ENCODE measurements at places on chromosomes 2 and 18.

DNA sequence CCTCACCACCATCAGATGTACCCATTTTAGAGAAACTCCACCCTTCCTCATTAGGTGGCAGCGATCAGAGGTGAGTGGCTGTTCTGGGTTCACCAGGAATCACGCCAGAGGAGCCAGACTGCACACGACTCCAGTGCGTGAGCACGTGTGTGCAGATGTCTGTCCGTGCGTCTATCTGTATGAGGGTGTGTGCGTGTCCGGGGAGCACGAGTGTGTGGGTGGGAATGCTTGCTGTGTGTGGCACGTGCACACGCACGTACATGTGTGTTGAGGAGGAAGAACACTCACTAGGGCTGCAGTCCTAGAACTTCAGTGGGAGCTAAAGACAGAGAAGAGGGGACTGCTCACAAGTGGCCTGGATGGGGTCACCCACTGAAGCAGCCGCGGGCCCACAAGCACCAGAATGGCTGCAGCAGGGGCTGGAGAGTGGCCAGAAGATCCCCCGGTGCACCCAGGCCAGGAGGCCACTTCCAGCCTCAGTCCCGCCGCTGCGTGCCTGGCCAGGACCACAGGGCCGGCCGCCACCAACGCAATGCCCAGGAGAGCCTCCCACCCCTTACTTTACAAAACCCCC, 13.9 kb downstream of the HDAC4 start:
- DNase-seq, result no peak

GRCh38 chr2:28652217-28652616, 99.4 kb upstream of the PPP1CB start:
- no peak for DNase-seq

DNA sequence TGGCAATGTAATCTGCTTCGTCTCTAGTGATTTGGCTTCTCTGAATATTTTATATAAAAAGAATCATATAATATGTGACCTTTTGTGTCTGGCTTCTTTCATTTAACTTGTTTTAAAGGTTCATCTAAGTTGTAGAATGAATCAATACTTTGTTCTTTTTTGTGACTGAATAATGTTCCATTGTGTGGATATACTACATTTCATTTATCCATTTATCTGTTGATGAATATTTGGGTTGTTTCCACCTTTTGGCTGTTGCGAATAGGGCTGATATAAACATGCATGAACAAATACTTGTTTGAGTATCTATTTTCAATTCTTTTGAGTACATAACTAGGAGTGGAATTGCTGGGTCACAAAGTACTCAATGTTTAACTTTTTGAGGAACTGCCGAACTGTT, 63.8 kb upstream of the TNP1 start:
- no peak for DNase-seq

DNA sequence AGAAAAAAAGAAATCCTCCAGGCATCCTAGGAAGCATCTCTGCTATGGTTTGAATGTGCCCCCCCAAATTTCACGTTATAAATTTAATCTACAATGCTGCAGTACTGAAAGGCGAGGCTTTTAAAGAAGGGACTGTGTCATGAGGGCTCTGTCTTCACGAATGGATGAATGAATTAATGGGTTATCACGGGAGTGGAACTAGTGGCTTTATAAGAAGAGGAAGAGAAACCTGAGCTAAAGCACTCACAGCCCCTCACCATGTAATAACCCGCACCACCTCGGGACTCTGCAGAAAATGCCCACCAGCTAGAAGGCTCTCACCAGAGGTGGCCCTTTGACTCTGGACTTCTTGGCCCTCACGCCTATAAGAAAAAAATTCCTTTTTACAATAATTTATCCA, 27.6 kb downstream of the RNU4ATAC start:
- no peak for DNase-seq

DNA sequence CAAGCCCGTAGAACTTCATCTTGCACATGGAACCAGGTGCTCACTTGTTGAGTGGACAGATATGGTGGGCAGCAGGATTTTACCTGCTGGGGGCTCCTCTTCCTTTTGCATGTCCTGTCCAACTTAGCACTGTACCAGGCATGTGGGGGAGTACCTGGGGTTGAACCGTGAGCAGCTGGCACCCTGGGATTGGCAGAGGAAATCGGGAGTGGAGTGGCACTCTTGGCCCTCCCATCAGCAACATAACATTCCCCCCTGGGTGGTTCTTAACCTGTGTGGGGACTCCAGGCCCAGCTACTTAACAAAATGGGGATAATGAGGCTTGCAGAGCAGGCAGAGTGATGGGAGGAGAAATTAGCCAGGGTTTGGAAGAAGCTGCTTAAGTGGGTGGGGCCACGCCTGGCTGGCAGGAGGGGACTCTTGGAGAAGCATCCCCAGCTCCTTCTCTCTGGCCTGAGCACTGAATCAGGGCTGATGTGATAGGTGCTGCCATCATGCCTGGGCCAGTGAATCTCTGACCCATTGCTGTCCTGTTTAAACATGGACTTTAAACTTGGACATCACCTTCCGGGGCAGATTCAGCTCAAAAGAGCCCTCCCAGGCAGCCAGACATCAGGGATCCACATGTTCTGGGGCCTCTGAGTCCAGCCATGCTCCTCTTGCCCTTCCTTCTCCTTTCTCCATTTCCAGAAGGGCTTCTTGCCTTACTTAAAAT, 15.5 kb downstream of the FOSL2 start:
- DNase-seq, result no peak

DNA sequence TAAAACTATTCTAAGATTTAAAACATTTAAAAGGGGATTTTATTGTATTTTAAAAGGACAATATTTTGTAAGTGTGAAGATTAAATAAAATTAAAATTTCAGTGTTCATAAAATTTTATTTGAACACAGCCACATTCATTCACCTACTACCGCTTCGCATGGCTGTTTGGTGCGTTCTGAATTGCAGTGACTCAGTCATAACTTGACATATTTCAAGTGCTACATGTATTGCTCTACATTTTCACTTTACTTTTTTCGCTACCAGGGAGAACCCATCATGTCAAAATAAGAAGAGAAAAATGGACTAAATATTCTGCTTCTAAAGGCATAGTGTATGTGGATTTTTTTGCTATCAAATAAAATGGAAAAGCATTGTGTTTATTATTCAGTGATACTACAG, 8.7 kb downstream of the PTH2R start:
- no peak for DNase-seq

- no peak for DNase-seq
Observed at GRCh38 chr2:218999021-218999880, 6.0 kb upstream of the CRYBA2 start.

DNA sequence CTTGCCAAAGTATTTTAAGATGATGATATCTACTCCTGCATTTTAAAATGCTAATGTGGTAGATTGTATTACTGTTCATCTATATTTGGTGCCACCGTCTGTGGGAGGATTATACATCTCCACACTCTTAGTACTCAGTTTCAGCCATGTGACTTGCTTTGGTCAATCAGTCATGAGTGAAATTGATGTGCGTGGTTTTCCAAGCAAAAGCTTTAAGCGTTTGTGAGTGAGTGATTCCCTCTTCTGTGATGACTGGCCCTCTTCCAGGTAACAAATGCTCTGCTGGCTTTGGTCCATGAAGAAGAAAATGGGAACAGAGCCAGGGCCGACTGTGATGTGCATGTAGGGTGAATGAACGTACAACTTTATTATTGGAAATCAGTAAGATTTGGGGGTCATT, 330.4 kb downstream of the LPIN1 start:
- no peak for DNase-seq

GRCh38 chr2:6782517-6783237, 83.0 kb downstream of the CMPK2 start:
- no peak for DNase-seq

DNA sequence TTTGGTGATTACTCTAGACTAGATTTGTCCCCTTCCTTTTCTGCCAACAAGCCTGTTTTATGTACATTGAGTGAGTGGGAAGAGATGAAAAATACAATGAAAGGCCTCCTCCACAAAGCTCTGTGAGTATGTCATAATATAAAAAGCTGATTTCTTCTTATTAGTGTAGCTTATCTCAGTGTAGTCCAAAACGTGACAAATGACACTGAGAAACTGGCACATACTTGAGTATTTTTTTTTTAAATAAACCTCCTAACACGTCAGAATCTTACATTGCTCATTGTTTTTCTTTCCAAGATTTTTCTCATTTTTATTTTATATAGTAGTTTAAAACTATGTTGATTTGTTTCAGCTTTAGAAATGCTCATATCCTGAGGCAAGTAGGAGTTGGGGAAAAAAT, 17.9 kb upstream of the FIGN start:
- no peak for DNase-seq

DNA sequence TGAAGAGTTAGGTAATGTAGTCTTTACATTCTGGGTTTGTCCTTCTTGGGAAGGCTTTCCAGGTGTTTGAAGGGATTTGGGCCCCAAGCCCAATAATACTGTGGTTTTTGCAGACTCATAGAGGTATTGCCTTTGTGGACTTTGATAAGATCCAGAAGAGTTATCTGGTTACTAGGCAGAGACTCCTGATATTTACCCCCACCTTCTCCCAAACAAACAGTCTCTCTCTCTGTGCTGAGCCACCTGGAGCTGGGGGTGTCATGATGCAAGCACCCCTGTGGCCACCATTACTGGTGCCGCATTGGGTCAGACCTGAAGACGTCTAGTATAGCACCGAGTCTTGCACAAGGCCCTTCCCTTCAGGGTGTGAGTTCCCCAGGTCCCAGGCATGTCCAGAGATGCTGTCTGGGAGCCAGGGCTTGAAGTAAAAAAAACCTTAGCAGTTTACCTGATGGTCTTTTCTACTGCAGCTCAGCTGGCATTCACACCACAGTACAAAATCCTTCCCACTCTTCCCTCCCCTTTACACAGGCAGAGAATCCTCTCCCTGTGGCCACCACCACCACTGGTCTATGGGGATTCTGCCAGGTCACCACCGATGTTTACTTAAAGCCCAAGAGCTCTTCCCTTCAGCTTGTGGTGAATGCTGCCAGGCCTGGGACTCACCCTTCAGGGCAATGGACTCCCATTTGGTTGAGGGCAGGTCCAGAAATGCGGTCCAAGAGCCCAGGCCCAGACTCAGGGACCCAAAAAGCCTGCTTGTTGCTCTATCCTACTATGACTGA, 22.2 kb upstream of the FAM228A start:
- no peak for DNase-seq

GRCh38 chr2:33340280-33340679, 136.2 kb upstream of the RASGRP3 start:
- DNase-seq, result no peak

DNA sequence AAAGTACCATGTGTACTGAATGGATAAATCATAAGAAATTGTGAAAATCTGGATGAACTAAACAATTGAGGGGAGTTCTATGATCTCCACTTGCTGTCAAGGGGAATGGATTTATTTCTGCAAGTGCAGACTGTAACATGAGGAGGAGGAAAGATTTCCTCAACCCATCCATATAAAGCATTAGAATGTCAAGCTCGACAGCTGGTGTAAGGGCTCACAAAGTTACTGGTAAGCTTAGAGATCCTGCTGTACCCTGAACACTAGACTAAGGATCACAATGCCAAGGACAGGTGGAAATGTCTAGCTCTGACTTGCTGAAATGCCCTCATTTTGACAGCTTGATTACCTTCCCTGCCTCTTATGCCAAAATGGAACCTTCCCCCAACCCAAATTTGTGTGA, 125.3 kb downstream of the TCF4 start:
- no peak for DNase-seq

- no peak for DNase-seq
Observed at GRCh38 chr18:70200286-70200685, 5.2 kb downstream of the RTTN start.

DNA sequence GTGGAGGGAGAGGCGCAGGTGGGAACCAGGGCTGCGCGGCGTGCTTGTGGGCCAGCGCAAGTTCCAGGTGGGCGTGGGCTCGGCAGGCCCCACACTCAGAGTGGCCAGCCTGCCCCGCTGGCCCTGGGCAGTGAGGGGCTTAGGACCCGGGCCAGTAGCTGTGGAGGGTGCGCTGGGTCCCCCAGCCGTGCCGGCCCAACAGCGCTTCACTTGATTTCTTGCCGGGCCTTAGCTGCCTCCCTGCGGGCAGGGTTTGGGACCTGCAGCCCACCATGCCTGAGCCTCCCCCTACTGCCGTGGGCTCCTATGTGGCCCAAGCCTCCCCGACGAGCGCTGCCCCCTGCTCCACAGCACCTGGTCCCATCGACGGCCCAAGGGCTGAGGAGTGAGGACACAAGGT, 1636.9 kb upstream of the SLC39A10 start:
- no peak for DNase-seq

GRCh38 chr2:13524492-13524891, 807.8 kb downstream of the TRIB2 start:
- DNase-seq, result no peak

Data from type B pancreatic cell (in vitro differentiated cells).